Glomerular endothelial cell (primary cell): ENCODE measurements at places on chromosomes 13 and 19. TPM values are rescaled to one million over a fixed set of nuclear protein-coding genes. Genes with fewer than 3 reads are reported as not detected.

GRCh38 chr19:12821761-12822160 is 12.6 kb downstream of the RTBDN start:
- DNase-seq: no peak

SPACA4 gene
- not detected in 2 replicates for total RNA-seq

- DNase-seq: no peak
These were observed 1.8 kb downstream of the CRLF1 start for GRCh38 chr19:18604820-18605159.

SLC46A3 gene
- 17.2 and 25.5 TPM in 2 replicates for total RNA-seq

S1PR5 gene
- total RNA-seq: 0.88 TPM in 1 of 2 replicates, not detected in the other

ANGPTL8 gene
- not detected in 2 replicates for total RNA-seq

GRCh38 chr13:100589178-100589725 is 663 bp upstream of the GGACT start:
- no peak for DNase-seq

GRCh38 chr13:92994056-92994455 is 232.6 kb upstream of the GPC6 start:
- DNase-seq: no peak

DNA sequence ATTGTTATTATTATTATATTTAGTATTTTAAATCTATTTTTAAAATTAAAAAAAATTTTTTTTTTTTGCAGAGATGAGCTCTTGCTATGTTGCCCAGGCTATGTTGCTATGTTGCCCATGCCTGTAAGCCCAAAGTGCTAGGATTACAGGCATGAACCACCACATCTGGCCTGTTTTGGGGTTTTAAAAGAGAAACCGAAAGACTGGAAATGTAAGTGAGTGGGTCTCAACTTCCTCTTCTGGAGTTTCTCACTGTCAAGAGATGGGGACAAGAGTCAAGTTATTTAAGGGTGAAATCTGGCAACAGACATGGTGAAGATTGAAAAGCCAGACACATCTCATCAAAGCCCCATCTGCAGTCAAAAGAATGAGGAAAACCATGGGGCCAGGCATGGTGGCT is 4.2 kb upstream of the OR7G3 start:
- no peak for DNase-seq

DNA sequence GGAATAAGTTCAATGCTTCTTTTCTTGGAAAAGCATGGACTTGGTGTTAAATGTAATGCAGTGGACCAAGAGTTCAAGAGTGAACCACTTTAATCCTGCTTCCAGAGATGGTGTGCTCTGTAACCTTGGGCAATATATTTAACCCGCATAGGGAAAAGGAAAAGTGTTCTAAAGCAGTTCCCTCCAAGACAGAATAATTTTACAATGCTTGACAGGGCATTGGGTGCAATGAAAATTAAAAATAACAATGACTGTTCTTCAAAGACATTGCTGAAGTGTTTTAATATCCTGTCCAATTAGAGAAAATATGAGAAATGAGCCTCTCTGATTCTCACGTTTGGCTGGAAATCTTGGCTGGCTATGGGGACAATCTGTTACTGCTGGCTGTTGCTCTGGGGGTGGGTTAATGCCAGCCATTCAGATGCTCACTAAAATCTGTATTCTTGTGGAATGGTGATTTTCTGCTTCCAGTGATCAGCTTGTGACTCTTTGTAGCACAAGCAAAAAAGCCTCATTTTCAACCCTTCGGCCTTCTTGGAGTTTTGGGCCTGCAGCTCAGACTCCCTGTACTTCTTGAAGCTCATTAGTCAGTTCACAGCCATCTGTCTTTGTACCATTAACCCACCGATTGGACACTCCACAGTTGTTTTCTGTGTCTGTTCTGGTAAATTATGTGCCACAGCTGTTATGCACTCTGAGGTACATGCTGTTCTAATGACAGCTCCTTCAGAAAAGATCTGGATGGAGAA is 310.6 kb downstream of the LMO7 start:
- no peak for DNase-seq
